ENCODE measurements at places on chromosomes 5 and 9.

DNA sequence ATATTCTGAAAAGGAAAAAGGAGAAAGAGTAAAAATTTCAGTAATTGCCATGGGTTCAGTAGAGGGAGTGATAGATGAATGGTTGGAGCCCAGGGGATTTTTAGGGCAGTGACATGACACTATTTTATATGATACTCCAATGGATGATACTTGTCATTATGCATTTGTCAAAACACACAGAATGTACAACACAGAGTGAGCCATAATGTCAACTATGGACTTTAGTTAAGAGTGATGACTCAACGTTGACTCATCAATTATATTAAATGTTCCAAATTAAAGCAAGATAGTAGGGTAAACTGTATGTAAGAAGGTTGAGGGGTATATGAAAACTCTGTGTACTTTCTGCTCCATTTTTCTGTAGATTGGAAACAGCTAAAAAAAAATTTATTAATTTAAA, 586.4 kb downstream of the TAF11L14 start:
- no peak for DNase-seq

DNA sequence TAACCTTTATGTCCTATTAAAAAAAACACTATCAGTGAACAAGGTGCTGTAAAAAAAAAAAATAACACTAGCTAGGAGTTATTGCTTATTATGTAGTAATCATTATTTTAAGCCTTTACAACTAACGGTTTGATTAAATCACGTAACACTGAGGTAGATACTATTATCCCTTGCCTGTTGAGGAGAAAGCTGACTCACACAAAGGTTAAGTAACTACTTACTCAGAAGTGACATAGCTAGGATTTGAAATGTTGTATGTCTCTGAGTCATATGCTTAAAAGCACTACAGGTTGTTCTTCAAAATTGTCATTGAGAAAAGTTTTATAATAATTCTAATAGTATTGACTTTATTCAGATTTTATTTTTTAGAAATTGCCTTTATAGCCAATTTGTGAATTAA, 8.8 kb downstream of the TENT2 start:
- DNase-seq = no peak

- no peak for DNase-seq
Observed at GRCh38 chr9:107557236-107557990, 67.8 kb upstream of the KLF4 start.

GRCh38 chr9:94639061-94639998, at the start of gene FBP1:
Gene FBP1, minus strand, starts transcription at chr9:94639518. Its CDS starts 208 bp downstream, at chr9:94639310.
- DNase-seq = no peak

DNA sequence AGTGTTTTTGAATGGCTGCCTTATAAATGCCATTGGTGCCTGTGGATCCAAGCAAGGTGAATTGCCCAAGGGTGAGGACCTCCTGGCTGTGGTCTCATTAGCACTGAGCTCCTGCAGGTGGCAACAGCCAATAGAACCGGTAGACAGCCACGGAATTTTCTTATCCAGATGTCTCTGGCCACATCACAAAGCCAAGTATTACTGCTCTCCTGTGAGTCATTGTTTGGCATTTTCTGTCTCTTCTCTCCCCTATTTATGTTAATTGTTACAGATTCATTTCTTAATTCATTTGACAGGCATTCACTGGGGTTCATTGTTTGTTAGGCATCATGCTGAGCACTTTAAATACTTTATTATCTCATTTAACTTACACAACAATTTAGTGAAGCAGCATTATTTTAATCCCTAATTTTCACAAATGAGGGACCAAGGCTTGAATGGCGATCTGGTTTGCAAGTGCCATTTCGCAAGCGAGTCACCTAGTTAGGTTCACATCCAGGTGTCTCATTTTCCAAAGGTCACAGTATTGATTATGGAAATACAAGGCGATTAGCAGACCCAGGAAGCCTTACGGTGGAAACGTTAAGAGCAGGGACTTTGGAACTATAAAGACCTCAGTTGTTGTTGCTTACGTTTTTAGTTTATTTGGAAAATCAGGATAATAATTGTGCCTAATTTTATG, 58.2 kb upstream of the DPYSL3 start:
- DNase-seq = no peak

GRCh38 chr5:136157514-136157913, 24.9 kb downstream of the SMAD5 start:
- no peak for DNase-seq

GRCh38 chr5:140152022-140152999, 22.7 kb upstream of the CYSTM1 start:
- DNase-seq = no peak

All from activated CD4-positive, CD25-positive, alpha-beta regulatory T cell treated with anti-CD3 and anti-CD28 coated beads, Interleukin-2, amount 50 U/mL, for 16 hours (primary cell).